ENCODE measurements at places on chromosomes 6 and 20.

DNA sequence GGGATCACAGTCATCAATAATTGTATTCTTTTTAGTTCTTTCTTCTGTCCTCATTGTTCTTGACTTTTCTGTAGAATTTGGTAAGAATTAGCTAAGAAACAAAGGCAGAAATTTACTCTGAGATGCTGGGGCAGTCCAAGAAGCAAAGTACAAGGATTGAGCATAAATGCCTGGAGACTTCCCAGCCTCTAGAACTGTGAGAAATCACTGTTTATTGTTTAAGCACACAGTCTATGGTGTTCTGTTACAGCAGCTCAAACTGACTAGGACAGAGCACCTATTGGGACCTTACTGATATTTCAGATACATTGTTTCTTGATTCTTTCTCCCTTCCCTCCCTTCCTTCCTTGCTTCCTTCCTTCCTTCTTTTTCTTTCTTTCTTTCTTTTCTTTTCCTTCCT is 192.7 kb upstream of the SLC35B3 start:
- no peak for DNase-seq

DNA sequence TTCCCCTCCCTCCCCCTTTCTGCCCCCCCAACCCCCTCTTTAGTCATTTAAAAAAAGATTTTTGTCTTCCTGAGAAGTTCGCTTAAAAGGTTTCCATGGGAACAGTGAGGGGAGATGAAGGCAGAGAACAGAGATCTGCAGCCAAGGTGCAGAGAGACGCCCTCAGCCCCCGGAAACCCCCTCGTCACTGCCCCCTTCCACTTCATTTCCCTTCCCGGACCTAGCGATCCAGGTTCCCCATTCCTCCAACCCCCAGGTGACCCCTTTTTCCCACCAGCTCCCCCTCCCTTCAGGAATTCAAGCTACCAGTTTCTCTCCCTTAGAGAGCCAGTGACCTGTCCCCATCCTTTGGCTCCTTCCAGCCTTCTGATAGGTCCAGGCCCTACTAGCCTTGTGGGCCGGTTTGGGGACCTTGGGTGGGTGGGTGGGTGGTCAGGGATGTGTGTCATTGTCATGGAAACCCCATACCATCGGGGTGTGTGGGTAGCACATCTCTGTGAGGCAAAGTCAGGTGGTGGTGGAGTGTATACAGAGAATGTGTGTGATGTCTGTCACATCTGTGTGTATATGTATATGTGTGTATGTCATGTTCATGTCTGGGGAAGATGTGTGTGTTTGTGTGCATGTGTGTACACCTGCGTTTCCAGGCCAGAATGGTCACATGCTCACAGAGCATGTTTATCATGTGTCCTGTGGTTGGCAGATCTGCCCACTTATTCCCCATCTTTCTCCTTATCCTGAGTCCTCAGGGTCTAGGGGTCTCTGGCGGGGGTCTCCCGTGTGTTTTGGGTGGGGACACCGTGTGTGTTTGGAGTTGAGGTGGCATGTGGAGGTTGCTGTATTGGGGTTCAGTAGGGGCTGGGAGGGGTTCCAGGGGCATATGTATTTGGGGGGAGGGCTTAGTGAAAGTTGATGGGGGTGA is 7.0 kb downstream of the SYNGAP1 start:
- DNase-seq, result no peak

DNA sequence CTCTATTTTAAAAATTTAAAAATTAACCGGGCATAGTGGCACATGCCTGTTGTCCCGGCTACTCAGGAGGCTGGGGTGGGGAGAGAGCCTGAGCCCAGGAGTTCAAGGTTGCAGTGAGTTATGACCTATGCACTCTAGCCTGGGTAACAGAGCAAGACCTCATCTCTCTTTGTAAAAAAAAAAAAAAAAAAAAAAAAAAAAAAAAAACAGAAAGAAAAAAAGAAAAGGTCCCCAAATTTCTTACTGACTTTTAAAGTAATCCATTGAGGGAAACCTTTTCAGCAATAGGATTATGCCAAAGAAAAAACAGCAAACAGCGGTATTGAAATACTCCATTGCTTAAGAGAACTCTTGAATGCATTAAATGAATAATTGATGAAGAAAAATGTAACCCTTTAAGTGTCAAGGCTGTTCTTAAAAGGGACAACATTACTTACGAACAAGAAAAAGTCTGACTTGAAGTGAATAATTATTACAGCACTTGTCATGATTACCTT is 6.0 kb upstream of the DNAAF9 start:
- no peak for DNase-seq

DNA sequence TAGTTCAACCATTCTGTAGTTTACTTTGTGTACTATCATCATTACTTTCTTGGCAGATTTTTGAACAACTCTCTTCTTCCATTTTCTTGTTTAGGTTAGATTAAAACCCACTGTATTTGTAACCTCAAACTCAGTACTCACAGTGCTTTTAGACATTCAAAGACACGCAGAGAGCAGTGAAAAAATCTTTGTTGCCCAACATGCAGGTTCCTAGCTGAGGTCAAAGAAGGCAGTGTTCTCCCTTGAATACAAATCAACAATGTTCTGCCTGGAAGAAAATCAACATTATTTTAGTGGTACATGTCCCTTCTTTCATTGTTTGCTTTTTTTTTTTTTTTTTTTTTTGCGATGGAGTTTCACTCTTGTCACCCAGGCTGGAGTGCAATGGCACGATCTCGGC is 11.2 kb downstream of the CYB5R4 start:
- no peak for DNase-seq

DNA sequence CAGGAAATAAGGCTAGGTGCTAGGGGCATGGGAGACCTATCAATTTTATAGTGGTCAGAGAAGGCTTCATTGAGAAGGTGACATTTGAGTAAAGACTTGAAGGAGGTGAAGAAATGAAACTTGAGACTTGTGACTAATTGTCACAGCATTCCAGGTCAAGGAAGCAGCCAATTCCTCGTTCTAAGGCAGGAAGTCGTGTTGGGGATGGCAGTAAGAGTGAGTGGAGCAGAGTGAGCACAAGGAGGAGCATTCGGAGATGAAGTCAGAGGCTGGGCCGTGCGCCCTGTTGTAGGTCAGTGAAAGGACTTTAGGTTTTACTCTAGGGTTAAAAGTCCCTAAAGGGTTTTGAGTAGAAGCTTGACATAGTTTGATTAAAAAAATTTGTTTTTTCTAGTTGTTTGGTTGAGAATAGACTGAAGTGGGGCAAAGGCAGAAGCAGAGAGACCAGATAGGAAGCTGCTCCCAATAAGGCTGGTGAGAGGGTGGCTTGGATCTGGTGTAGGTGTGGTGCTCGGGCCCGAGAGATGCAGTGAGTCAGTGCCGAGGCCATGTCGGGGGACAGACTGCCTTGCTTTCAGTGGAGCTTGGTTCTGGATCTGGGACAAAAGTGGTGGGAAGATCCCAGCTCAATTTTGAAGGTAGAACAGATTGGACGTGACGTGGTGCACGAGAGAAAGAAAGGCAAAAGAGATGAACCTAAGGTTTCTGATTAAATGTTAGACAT is 2.6 kb upstream of the RSPH3 start:
- DNase-seq, result no peak

DNA sequence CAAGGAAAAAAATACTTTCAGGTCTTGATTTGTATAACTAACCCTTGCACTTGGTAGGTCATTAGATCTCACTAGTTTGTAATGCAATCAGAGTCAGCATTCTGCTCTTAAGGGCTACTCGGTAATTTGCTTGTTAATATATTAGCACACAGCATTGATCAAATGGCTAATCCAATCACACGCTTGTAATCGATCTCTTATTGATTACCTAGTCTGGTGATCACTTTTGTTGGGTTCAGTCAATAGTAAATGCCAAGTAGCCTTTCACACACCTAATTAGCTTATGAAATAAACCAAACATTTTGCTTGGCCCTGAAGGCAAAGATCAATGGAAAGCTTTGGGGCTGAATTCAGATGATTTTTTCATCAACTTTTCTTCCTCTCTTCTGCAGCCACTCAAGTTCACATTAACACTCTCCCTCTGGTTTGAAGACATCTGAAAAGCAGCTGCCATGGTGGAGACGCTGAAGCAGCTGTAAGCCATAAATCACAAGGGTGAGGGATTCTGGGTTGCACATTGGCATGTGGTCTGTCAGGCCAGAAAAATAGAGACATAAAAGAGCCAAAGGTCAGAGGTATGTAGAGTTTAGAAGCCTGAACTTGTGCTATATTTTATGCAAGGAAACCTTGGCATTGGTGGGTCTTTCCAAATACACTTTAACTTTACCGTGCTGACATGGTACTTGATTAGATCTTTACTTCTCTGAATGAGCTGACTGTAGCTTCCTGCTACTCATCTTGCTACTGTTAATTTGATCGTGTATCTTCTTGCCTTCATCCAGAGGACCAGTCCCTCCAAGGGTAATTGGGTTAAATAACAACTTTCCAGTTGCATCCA is 234.4 kb downstream of the SIM1 start:
- no peak for DNase-seq

GRCh38 chr6:148971031-148971927 is 224.4 kb downstream of the UST start:
- no peak for DNase-seq

DNA sequence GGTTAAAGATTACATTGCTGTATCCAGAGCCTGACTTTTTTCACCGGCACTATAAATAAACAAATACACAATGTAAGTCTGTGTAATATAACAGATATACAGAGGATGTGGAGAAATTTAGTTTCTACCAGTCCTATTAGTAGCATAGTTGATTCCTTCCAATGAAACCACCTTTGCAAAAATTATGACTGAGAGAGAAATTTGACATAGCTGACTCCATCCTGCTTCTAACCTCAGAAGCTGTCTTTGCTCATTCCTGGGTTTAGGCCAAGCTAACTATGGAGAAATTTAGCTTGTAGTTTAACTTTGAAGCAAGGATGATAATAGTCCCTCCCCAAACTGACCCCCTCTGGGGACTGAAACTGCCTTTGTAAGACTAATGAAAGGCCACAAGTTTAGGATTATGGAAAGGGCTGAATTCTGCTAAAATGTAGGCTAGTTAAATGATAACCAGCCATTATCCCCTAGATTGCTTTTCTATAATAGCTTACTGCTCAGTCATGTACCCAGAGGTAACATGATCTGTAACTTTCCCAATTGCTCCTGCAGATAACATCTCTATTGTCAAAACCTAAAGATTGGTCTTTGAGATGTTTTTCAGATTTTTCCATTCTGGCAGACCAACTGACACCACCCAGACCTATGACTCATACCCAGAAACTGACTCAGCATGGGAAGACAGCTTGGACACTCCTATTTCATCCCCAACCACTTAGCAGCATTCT is 172.8 kb upstream of the ARG1 start:
- DNase-seq, result no peak

DNA sequence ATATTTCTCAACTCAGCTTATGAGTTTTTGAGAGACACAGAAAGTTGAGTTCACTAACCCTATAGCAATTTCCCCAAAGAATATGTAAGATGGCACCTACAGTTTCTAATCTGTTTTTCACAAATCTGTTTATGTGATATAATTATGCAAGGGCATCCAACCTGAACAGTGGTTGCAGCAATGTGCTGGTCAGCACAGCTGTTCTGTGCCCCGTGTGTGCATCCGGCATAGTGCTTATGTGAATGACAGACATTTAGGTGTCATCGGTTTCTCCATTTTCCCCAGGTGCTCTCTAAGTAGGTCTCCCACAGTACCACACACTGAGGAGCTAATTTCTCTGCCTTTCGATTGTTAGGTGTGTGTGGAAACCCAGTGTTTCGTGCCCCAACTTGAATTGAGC is 7.7 kb upstream of the BACH2 start:
- no peak for DNase-seq

DNA sequence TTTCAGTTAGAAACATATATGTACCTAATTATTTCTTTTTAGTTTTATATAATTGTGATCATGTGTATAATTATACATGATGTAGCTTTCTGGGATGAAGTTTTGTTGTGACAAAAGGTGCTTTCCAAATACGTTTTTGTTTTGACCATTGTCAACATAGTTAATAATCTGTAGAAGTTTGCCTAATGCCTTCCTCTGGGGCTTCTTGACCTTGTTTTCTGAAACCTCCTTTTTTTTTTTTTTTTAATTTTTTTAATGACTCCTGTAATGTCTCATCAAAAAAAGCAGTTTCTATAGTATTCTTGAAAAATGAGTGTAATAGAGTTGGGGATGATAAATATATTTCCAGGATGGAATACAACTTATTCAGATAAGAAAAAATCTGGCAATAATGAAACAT is 434.7 kb upstream of the SOX4 start:
- DNase-seq, result no peak

- DNase-seq, result no peak
These were observed 33.8 kb upstream of the PLCB4 start for GRCh38 chr20:9035126-9035525.

- DNase-seq, result no peak
These were observed 144.1 kb upstream of the AKAP12 start for GRCh38 chr6:151095538-151096254.

GRCh38 chr20:54219751-54220426 is 12.0 kb downstream of the PFDN4 start:
- DNase-seq, result no peak

DNA sequence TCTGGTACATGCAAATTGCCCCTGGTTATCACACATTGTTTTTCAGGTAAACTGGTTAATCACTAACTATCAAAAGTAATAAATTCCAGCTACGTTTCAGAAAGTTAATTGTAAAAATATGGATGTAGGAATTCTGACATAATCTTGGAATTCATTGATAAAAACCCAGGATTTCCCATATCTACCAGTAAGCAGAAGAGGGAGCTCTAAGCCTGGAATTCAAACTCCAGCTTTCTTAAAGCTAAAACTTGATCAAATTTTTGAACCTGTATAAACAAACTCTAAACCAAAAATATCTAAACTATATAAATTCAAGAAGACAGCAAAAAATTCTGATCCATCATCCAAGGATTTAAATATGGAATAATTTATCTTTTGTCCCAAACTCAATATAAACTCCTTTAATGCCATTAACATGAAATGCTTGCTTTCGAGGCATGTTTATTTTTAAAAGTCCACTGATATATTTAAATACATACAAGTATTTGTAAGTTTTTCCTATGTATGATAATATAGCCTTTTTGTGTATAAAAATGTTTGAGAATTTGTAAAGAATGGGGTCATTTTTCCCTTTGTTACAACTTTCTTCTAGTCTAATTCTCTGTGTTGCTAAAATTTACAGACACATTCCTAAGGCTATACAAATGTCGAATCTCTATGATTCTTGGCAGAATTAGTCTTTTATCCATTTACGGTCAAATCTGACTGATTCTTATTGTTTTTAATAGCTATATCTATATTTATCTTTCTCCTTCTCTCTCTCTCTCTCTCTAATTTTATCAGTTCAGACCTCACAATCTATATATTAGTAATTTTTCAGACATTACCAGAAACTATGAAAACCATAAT is 91.4 kb upstream of the RNF217 start:
- DNase-seq, result no peak

DNA sequence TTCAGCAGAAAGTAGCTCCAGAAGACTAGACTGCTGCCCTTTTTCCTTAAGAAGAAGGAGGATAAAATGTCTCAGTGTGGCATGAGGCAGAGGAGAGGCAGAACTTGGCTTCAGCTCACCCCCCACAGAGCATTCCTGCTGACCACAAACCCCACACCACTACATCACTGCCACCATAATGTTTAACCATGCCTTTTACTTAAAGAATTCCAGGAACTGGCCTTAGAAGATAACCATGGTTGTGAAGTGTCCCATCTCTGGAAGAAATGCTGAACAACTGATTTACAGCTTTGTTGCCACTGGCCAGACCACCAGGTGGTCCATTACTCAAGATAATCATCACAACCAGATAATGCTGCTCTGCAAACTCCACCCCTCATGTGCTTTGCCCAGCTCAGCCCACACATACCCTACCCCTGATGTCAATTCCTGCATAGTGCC is 154.1 kb downstream of the CD24 start:
- no peak for DNase-seq

GRCh38 chr6:161327360-161327953 is 53.6 kb upstream of the AGPAT4 start:
- no peak for DNase-seq

GRCh38 chr6:845566-845965 is 152.6 kb upstream of the EXOC2 start:
- DNase-seq, result no peak

All from activated CD8-positive, alpha-beta memory T cell treated with anti-CD3 and anti-CD28 coated beads for 48 hours (primary cell).